WERI-Rb-1 (cell line): ENCODE measurements at places on chromosomes 5 and 9.
A peak's percentile ranks its signal among the peaks of the same experiment; 100 is the strongest.

DNA sequence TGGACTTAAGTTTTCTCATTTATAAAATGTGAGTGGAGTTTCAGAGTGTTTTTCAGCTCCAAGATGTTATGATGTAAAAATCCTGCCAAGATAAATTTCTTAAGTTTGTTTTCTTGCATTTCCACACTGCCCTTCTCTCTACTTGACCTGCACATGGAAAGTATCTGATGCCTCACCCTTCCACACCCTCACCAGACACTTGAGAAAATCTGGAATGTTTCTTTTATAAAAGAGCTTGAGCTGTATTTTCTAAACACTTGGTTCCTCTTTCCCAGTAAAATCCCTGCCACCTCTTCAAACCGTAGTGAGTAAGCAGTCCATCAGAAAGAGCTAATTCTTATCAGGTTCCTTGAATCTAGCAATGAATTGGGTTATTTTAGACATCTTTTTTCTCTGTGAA is 42.9 kb downstream of the FOXD1 start:
- no peak for DNase-seq

GRCh38 chr5:172695232-172696054 is 54.4 kb downstream of the NEURL1B start:
- no peak for DNase-seq

GRCh38 chr9:133115604-133116345 is 5.3 kb downstream of the RALGDS start:
- peak; percentile 10 for DNase-seq

GRCh38 chr5:14663734-14664269 is 716 bp upstream of the OTULIN start:
- peak; percentile 40 for DNase-seq

- DNase-seq: no peak
Observed at GRCh38 chr5:109335114-109335513, 74.7 kb downstream of the PJA2 start.
